NCI-H2081 (cell line): ENCODE measurements at places on chromosomes 12 and 14.

GRCh38 chr12:116631619-116632018 is 72.4 kb downstream of the MAP1LC3B2 start:
- no peak for DNase-seq

- no peak for DNase-seq
These were observed 16.8 kb upstream of the MYH7 start for GRCh38 chr14:23452237-23452636.

GRCh38 chr12:44021471-44021971 is 185.6 kb downstream of the TMEM117 start:
- no peak for DNase-seq

- DNase-seq, result no peak
These were observed 57.2 kb downstream of the HMGA2 start for GRCh38 chr12:65881348-65881961.

- no peak for DNase-seq
These were observed 125.8 kb downstream of the CCDC91 start for GRCh38 chr12:28316049-28316448.

- no peak for DNase-seq
These were observed 24.0 kb downstream of the TIMELESS start for GRCh38 chr12:56425193-56425592.

GRCh38 chr12:85036234-85036707 is at the start of the genes LRRIQ1 and TSPAN19:
Gene LRRIQ1 (plus strand): TSS chr12:85036351. CDS start chr12:85038177, 1,826 bp downstream.
Gene TSPAN19 (minus strand): TSS chr12:85036277. CDS start chr12:85029946, 6,331 bp downstream.
- DNase-seq, result peak; percentile 91

GRCh38 chr12:10069099-10069498 is 29.7 kb downstream of the CLEC1A start:
- no peak for DNase-seq

GRCh38 chr12:19234981-19235871 is 105.7 kb downstream of the PLEKHA5 start:
- no peak for DNase-seq

DNA sequence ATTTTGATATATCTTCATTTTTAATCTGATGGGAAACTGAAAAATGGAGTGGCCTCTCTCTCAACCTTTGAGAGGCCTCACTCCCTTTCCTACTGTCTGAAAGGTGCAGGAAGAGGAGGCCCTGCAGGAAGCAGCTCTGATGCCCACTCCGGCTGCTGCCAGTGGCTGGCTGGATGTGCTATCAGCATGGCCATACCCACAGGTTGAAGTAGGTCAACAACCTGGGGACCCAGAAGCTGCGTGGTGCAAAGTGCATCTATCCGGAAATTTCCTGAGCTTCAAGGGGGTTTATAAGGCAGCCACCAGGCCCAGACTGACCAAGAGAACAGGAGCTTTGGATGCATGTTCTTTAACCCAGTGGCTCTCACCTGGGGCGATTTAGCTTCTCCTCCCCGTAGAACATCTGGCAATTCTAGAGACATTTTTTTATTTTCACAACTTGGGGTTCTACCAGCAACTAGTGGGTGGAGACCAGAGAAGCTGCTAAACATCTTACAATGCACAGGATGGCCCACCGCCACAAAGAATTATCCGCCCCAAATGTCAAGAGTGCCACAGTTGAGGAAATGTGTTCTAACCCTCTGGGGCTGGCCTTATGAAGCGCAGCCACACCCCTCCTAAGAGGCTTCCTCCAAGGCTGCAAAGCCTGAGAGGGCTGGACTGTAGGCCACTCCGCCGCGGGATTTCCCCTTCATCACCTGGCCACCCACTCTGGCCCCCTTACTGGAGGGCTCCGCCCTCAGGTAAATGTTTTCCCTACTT is 8.2 kb upstream of the BATF start:
- DNase-seq, result no peak

DNA sequence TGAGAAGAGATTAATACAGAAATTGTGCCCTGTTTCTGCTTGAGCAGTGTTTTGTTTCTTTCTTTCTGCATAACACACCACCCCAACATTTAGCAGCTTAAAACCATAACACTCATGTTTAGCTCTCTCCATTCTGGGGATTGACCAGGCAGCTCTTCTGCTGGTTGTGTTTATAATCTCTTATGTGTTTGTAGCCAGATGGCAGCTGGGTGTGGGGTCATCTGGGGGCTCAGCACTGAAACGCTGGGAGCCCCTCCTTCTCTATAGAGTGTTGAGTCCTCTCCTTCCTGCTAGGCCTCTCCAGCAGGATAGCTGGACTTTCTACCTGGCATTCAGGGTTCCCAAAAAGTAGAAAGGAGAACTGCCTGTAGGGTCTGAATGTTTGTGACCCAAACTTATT is 270.6 kb downstream of the TTC8 start:
- no peak for DNase-seq

GRCh38 chr12:121033625-121034349 is 5.3 kb downstream of the OASL start:
- DNase-seq, result no peak

DNA sequence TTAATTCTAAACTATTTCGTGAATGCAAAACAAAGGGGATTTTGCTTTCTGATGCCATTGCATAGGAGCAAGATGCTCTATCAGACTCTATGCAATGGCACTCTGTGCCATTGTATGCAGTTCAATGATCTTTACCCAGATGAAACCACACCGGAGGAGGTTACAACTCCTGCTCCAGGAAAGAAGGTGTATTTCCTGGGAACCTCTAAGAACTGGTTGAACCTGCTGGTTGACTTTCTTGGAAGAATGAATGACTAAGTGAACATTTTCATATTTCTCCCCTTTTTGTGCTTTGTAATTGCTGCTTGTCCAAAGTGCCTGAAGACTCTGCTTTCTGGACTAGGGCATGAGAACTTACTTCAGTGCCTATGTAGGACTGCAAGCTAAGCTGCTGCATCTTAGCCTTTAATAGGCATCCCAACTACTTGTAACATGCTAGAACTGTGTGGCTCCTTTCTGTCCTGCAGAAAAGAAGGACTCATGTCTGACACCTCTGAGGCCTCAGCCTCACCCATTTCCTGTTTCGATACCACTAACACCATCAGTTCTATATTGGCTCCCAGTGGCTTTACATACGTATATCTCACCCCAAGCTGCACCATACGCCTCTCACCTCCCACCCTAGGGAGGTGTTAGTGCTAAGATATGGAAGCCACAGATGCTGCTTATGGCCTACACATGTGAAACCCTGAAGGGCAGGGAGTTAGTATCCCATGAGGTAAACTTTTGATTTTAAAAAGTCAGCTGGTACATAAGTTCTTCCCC is 193.5 kb upstream of the CNOT2 start:
- no peak for DNase-seq

- no peak for DNase-seq
These were observed 8.5 kb downstream of the IFI27 start for GRCh38 chr14:94119071-94119470.

GRCh38 chr12:43903686-43904085 is 67.8 kb downstream of the TMEM117 start:
- no peak for DNase-seq

DNA sequence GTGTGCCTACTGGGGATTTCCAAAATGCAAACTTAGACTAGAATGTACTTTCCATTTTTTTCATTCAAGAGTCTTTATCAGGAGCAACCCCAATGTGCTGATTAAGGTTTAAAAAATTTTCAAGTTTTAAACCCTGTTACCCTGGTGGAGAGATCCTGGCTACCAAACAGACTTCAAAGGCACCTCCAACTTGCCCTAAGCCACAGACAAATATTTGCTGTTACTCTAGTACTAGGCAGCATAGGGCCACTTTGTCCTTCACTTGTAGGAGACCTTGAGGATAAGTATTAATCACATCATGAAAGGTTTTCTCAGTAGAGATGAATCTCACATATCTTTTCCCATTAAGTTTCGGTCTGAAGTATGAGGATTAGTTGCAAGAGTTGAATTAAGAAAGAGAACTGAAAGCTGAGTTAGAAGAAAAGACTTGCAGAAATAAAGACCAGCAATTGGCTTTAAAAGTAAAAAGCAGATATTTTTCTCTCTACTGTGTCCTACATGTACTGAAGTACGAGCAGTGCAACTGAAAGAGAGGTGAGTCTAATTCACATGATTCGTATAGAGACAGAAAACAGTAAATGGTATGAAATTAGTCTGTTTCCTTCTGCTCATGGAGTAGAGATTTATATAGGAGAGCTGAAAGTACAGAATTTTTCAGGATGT is 28.3 kb downstream of the NTN4 start:
- DNase-seq, result no peak

- DNase-seq, result no peak
These were observed 141.7 kb upstream of the NRXN3 start for GRCh38 chr14:78028471-78028870.

DNA sequence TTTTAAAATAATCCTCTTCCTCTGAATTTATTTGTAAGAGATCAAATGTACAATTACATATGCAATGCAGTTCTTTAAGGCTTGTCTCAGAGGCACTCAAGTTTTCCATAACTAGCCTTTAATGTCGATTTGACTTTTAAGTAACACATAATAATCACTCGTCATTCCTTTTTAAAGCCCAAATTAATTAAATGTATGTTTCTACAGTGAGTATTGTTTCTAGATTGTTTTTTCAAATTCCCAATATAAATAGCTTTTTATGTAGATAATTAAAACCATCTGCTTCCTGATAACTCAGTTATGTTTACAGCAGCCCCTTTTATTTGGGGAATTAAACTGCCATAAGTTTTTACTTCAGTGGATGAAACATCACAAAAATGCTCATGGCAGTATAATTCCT is 185.1 kb downstream of the ETNK1 start:
- no peak for DNase-seq

GRCh38 chr12:92136965-92137721 is 8.5 kb downstream of the BTG1 start:
- no peak for DNase-seq

- DNase-seq, result peak; percentile 12
These were observed 15.3 kb downstream of the TNFRSF1A start for GRCh38 chr12:6326316-6327228.

DNA sequence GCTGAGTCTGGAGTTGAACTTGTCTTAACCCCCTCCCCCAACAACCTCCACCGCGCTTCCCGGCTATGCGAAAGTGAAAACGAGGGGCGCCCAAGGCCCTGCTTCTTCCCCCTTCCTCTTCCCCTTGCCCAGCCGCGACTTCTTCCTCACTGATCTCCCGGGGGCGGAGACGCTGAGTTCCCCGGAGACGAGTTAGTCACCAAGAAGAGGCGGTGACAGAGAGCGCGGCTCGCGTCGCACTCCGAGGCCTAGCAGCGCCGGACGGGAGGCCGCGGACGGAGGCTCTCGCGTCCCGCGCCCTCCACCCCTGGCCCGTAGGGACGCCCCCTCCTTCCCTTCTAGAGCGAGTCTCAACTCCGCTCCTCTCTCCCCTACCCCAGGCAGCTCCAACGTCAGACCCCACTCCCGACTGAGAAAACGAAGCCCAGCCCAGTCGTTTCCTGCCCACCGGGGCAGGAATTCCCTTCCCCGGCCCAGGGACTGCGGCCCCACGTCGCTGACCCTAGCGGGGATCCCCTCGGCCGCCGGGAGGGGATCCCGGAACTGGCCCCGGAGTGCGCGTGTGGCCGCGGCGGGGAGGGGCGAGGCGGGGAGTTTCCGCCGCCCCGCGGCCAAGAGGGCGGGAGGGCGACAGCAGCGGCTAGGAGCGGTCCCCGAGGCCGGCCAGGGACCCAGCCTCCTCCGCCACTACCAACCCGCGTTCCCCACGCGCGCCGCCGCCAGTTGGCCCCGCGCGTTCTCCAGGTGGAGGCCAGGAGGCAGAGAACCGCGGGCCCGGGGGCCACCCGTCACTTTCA is 1.4 kb downstream of the BAZ1A start:
- peak; percentile 54 for DNase-seq

DNA sequence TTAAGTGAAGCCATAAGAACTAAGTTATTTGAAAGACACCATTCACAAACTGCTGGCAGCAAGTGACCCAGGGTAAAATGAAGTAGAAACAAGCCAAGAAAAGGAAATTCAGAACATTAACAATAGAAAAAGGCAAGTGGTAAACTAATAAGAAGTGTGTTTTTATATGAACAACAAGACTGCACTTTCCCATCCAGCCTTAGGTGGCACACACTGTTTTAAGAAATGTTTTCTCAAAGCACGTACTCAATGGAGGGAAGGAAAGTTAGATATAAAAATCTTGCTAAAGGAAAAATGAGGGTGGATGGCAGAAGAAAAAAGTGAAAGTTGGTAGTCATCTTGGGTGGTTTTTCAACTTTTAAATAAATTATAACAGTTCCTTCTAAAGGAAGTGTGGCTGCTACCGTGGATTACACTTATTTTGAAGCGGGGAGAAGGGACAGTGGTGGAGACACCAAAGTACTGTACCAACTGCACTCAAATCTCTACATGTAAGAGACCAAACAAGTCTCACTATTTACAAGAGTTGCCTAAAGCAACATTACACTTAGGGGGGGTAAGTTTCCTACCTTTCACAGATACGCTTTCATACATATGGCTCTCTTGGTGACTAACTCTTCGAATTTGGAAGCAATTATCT is 58.8 kb downstream of the SEL1L start:
- DNase-seq, result no peak

GRCh38 chr14:55807053-55807880 is 227.3 kb downstream of the KTN1 start:
- DNase-seq, result peak; percentile 95

DNA sequence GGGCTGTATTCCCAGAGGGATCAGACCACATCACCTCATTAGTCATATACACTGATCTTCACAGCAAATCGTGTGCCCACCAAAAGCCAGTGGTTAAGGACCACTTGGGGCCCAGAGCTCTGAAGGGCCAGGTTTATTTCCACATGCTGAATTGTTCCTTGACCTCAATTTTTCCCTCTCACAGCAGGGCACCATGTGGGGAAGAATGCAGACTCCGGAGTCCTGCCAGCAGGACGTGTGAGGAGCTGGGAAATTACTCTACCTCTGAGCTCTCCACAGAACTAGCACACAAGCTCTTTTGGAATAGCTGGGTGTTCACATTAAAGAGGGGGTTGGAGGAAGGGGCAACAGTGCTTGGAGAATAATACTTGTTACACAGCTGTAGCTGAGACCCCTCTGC is 57.6 kb upstream of the SEL1L start:
- DNase-seq, result no peak

GRCh38 chr12:14442221-14442881 is 76.9 kb downstream of the ATF7IP start:
- no peak for DNase-seq

GRCh38 chr12:20474443-20474842 is 106.1 kb downstream of the PDE3A start:
- no peak for DNase-seq

- DNase-seq, result no peak
These were observed 968.6 kb downstream of the DIO2 start for GRCh38 chr14:79242666-79243065.

- DNase-seq, result no peak
These were observed 120.3 kb upstream of the BCAT1 start for GRCh38 chr12:25069224-25069623.

DNA sequence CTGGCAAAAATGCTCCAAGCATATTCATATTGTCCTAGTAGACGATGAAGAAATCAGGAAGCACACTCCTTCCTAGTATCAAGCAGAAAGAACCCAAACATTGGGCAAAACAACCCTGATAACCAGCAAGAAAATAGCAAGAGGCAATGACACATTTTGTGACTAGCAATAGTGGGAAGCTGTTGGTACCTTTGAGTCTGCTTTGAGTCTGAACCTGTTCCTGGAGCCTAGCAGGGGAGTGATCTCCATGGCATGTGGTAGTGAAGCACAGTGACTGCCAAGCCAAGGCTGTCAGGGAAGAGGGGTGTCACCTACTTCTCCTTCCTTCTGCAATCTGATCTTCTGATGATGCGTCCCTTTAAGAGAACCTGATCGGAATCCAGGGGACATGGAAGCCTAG is 533.9 kb downstream of the VRK1 start:
- DNase-seq, result no peak
